ENCODE measurements at places on chromosomes 2 and 18.

DNA sequence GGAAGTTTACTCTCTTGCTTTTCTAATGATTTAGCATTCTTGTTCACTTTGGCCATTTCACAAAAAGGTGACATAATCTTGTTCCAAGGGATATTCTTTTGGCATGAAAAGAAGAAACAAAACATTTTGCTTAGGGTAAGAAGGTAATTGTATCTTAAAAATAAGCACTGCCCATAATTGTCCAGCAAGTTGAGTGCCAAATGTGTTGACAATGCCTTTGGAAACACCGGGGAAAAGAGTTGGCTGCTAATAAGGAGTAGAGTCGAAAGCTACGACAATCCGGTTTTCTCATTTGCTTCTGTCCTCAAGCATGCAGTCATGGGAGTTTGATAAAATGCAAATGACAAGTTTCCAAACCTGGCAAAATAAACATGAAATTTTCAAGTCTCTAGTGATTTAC lies 27.3 kb downstream of the ITGAV start:
- no peak for DNase-seq

- peak; percentile 25 for DNase-seq
Observed at GRCh38 chr2:230924470-230925341, at the start of gene GPR55. Gene GPR55 (minus strand): TSS chr2:230925242. CDS start chr2:230910962, 14,280 bp downstream.

GRCh38 chr2:20391951-20392699 lies 41.5 kb upstream of the PUM2 start:
- no peak for DNase-seq

DNA sequence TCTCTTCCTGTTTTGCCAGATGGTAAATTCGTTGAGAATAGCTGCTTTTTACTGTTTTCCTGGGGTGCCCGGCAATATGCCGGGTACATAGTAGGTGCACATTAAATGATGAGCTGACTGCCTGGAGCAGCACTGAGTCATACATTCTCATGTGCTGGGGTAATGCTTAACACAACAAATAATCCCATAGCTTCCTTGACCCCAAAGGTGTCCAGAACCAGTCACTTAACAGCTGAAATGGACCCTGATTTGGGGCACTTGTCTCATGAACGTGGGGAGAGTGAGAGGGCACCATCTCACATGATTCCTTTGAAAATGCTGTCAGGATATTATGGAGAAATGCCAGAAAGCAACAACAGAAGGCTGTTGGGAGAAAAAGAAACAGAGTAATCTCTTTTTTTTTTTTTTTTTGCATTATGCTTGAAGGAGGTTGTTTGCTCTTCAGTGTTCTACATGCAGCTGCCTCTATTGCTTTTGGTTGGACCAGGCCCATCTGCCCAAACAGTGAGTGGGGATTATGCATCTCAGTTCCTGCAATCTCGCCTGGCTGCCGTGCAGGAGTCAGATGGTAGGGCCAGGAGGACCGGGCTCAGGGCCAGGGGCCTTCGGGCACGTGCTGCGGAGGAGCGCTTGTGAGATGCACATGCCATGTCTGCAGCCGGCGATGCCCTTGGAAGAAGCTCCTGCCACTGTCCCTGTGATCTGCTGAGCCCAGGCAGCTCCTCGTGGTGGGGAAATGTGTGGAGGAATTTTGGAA lies 162.1 kb downstream of the SH3RF3 start:
- DNase-seq: no peak

DNA sequence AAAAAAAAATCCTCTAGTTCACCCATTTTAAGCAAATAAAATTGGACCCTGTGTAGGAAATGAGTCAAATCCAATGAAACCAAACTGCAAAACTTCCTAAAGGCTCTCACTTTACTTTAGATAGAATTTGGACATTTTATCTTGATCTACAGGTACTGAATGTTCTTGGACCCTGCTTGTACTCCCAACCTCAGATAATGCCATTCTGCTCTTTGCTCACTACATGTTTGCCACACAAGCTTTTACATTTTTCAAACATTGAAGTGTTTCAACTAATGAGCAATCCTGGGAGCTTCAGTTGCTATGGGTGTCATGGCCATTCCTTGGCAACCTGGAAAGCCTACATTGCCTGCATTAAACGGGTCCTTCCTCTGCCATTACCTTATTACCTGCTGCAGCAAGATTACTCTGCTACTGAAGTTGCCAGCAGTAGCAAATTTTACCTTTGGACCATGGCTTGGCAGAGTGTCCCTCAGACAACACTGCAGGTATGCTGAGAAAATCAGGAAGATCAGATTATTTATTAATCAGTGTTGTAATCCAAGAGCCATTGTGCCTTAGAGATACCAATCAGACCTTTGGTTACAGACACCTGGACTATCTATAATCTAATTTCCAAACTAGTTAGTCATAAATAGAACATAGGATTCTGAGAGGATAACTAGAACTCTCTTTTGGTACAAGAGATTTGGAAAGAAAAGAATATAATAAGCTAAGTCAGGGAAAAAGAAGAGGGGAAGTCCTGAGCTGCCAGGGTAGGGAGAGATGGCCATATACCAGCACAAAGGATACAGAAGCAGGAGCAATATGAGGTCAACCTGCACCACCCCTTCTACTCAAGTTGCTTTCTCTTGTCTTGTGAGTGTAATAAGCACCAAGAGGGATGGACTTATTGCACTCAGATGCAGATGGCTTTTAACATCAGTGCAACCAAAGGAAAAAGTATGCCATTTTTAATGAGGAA lies 293.3 kb upstream of the TFPI start:
- DNase-seq: no peak
